ENCODE measurements at places on chromosomes 1 and 21.

DNA sequence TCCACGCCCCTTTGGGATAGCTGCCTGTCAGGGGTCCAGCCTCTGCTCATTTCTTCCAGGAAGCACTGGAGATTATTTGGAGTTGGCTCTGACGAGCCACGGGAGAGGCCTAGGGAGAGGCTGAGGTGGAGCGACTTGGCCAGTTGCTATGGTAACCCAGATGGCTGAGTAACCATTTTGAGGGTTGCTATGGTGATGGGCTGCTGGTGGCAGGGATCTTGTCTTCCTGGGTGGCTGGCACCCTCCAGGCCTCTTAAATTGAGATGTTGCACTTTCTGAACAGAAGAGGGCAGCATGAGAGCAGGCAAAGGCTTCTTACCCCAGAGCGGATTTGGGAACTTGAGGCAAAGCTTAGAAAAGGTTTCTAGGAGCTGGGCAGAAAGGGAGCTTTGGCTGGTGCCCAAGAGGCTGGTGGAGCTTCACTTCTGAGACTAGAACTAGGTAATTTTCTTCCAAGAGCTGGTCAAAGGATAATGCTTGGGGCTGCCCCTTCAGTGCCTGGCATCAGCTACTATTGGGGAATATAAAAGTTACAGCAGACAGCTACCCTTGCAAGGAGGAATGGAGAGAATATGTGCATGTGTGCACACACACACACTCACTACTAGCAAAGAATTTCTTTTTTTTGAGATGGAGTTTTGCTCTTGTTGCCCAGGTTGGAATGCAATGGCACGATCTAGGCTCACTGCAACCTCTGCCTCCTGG is 72.5 kb downstream of the NDUFS5 start:
- no peak for DNase-seq

DNA sequence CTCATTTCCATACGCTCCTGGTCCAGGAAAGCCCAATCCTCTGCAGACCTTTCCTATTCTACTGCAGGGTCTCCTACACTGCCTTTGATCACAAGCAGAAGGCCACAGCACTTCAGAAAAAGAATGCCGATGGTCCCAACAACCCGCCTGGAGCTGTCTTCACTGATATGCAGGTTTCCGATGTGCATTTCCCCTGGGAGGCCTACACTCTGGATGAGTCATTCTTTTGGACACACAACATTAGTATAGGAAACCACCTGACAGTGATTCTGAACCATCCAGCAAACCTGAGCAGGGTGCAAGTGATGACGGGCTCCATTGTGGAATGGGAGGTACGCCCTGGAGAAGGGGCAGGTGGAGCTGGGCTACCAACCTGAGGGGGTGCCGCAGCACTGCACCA is 15.0 kb downstream of the PCAT6 start:
- DNase-seq = no peak

GRCh38 chr1:70947835-70948234 is 99.8 kb downstream of the PTGER3 start:
- no peak for DNase-seq

DNA sequence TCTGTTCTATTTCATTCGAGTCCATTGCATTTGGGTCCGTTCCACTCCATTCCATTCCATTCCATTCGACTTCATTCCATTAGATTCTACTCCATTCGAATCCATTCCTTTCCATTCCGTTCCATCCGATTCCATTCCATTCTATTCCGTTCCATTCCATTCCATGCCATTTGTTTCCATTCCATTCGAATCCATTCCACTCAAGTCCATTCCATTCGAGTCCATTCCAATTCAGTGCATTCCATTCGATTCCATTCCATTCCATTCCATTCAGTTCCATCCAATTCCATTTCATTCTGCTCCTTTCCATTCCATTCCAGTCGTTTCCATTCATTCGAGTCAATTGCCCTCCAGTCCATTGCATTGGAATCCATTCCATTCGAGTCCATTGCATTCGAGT is 2603.7 kb upstream of the TPTE start:
- DNase-seq = no peak

- no peak for DNase-seq
These were observed 7.3 kb upstream of the UMODL1 start for GRCh38 chr21:42063571-42064521.

GRCh38 chr1:55522353-55522903 is 307.3 kb upstream of the USP24 start:
- DNase-seq = no peak

GRCh38 chr1:228198977-228199590 is 8.8 kb upstream of the OBSCN start:
- no peak for DNase-seq
